T-helper 9 cell (primary cell): ENCODE measurements at places on chromosomes 1 and 21.

- peak; percentile 67 for DNase-seq
Observed at GRCh38 chr1:207868774-207869721, 41.9 kb downstream of the CD34 start.

- DNase-seq = no peak
Observed at GRCh38 chr1:160007577-160008200, 24.1 kb downstream of the PIGM start.

DNA sequence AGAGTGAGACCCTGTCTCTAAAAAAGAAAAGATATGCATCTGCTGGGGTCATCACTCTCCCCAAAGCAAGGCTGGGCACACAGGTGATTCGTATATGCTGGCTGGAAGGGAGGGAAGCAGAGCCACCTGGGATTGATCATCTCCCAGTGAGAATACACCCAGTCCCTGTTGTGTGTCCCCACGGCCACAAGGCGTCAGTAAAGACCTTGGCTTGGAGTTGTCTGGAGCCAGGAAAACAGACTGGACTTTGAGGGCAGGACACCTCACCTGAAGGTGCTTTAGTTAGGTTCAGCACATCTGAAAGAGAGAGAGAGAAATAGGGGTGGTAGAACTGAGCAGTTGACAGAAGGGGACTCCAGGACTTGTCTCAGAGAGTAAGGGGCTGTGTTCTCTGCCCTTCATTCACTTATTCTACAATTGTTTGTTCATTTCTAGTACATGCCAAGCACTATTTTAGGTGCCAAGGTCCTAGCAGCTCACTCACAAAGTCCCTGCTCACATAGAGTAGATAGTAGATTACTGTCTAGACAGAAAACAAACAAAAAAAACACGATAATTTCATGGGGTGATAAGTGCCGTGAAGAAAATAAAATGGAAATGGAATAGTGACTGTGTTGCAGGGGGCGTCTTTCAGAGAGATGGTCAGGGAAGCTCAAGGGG, 13.5 kb downstream of the CITED4 start:
- no peak for DNase-seq

DNA sequence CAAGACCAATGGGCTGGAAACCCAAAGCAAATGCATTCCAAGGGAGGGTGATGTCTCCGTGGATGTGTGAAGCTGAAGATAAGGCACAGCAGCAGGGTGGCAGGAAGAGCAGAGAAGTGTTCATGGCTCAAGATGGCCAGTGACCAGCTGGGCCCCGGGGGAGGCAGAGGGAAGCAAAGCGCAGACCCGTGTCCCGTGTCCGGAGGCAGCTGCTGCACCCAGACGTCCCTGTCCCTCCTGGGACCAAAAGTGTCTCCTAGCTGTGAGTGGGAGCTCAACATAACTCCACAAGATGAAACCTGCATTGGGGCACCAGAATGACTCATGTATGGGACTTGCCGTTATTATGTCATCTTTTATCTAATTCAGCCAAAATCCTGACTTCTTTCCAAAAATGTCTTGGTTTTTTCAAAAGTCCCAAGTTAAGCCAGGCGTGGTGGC, 118.2 kb downstream of the RIPK4 start:
- no peak for DNase-seq

- no peak for DNase-seq
Observed at GRCh38 chr1:176111835-176112234, 95.3 kb downstream of the COP1 start.

DNA sequence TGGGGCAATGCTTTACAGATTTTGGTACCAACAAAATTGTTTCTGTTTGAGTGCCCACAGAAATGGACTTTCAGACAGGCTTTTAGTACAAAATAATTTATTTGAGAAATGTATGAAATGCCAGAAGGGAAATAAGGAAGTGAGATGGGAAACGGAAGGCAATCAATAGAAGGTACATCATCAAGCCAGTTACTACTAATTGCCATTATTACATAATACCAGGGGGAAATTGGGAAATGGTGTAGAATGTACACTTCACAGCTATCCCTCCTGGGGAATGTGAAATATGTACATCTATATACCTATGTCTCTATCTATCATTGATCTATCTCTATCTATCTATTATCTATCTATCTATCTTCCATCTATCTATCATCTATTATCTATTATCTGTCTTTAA, 264.6 kb upstream of the B3GALT2 start:
- DNase-seq = no peak

GRCh38 chr1:163820226-163820625, 498.5 kb downstream of the NUF2 start:
- no peak for DNase-seq

GRCh38 chr1:86757272-86757984, 53.1 kb downstream of the SH3GLB1 start:
- DNase-seq = no peak

GRCh38 chr1:59605184-59605583, 209.6 kb upstream of the HOOK1 start:
- DNase-seq = no peak

DNA sequence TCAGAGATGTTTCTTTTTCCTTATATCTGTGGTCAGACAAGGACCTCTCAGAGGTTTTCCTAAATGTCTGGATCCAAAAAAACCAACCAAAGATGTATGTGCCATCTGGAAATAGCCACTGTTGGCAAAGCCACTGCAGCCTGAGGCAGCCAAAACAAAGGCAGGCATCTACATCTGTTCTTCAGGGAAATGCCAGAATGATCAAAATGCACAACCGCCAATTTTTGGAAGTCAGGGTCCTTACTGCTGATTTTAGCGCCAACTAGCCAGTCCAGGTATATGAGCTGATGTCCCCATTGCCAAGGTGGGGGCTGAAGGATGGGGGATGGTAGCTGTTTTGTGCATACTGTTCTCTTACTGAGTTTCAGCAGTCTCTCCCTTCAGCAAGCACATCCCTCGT, 45.9 kb downstream of the SYT14 start:
- DNase-seq = no peak

DNA sequence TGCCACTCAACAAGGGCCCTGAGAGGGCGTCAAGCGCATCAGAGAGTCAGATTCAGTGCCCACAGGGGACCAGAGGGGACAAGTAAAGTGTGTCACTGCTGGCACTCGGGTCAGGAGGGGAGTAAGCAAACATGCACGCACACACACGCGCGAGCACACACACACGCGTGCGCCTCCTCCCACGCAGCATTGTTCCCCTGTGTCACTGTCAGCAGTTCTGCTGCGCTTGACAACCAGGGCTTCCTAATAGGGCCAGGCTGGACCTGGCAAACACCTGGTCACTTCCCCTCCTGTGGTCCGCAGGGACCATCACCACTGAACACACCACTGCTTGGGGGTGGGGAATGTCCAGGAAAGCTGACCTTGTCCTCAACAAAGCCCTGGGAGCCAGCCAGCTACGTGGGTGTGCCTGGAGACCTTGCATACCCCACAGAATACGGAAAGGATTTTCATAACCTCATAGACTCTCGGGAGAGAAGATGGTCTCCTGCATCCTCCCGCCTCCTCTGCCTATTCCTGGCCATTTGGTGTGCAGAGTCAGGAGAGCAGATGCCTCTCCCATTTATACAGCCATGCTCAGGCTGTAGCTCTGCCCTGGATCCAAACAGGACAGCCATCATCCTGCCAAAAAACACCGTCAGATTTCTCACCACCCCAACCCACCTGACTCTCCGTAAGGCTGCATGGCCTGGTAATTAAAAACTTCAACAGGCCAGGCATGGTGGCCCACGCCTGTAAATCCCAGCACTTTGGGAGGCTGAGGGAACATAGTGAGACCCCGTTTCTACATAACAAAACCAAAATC, 73.2 kb downstream of the SSBP3 start:
- no peak for DNase-seq

DNA sequence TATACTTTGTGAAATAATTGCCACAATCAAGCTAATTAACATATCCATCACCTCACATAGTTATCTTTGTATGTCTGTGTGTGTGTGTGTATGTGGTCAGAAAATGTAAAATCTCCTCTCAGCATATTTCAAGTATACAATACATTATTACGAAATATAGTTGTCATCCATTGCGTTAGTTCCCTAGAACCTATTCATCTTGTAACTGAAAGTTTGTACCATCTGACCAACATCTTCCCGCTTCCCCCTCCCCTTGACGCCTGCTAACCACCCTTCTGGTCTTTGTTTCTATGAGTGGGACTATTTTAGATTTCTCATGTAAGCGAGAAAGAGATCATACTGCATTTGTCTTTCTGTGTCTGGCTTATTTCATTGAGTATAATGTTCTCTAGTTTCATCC, 455.3 kb downstream of the KCNT2 start:
- DNase-seq = no peak

DNA sequence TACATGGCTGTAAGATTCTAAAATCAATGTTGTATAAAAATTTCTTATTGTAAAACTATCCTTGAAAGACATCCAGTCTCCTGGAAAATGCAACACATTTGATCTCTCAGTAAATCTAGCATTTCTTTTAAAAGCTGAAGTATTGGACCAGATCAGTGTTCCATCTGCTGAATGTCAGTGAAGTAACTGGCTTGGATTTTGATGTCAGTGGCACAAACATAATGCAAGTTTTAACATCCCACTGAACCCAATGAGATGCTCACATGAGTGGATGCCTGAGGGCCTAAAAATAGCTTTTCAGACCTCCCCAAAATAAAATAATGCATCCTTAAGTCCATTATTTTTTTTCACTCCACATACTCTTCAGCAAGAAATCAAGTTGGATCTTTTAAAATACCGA, 1432.2 kb downstream of the MRPL39 start:
- no peak for DNase-seq

GRCh38 chr1:37449936-37450335, 24.4 kb upstream of the ZC3H12A start:
- DNase-seq = no peak

DNA sequence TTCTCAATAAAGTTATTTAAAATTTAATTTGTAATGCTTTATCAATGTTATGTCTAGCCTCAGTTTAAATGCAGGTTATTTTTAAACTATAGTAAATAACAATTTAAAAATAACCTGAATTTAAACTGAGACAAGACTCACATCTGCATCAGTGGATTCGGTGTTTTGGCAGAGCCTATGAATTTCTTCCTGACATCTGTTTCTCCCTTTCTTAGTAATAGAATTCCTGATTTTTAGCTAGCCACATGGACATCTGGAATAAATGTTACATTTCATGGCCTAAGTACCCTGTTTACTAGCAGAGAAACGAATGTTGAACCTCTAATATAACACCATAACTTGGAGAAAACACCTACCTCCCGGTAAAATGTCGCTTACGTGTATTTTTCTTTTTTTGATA, 1141.6 kb upstream of the ADGRL2 start:
- no peak for DNase-seq

- DNase-seq = no peak
Observed at GRCh38 chr1:115136706-115137105, 47.4 kb upstream of the TSPAN2 start.

GRCh38 chr1:43902058-43902831, 31.4 kb upstream of the ARTN start:
- DNase-seq = no peak

- DNase-seq = no peak
Observed at GRCh38 chr21:26840201-26840600, 5.0 kb downstream of the ADAMTS1 start.

DNA sequence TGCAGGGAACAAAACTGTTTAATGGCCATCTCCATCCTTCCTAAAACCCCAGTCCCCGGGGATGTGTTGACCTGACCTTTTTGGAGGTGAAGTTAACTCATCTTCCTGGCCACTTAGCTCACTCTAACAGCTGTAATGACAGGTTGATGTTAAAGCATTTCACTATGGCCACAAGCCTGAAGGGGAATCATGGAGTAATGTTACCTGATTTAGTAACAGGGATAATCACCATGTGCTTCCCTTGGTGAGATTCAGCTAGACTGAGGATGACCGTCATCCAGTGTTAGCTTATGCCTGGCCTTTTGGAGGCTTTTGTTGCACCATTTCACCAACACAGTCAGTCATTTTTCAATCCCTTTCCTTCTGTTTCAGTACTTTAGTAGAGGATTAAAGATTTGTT, 64.3 kb upstream of the RAVER2 start:
- no peak for DNase-seq

GRCh38 chr1:71156590-71156989, 75.8 kb upstream of the ZRANB2 start:
- DNase-seq = no peak

DNA sequence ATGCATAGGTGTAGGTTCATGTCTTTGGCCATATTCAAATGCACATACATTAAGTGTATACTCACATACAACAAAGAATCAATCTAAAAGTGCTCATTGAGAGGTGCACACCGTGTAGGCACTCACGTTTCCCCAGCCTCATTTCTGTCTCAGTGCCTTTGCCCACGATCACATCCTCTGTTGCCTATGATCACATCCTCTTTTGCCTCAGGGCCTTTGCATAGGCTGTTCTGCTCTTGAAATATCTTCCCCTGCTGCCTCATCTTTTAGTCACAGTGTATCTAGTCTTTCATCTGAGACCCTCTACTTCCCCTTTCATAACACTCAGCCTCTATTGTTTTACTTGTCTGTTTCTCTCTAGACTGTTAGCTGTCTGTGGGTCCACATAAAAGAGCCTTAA, 69.3 kb downstream of the FOXD2 start:
- DNase-seq = no peak

- no peak for DNase-seq
Observed at GRCh38 chr1:50279622-50280330, 143.5 kb downstream of the DMRTA2 start.

GRCh38 chr1:5831600-5832335, 160.5 kb downstream of the NPHP4 start:
- DNase-seq = no peak

DNA sequence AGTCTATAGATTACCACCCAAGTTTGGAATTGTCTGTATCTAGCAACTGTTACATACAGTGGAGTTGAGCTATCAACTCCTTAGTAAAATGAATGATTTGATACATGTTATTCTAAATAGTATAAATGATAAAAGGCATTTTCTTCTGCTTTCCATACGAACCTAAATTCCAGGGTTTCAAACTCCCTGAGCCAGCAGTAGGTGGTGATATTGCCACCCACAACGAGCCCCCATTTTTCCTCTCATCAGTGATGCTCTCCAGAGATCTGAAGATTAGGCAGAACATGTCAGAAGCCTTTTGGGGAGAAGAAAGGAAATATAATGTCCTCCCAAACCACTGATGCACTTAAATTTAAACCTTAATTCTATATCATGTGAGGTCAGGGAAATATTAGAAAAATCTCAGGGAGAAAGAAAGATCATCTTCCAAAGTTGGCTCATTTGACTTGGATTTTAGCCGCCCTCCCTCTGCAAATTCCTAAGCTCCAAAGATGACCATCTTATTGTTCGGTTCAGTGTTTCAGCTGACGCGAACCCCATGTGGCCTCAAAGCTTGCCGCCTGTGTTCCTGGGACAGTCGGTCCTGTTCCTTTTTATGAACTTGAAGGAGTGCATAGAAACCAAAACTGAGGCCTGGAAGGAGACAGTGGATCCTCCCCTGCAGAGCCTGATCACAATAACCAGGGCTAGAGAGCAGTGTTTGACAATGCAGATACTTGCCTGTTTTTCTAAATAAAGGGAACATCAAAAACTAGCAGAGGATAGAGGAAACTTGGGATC, 2.3 kb downstream of the EVA1C start:
- no peak for DNase-seq
